ENCODE measurements at places on chromosomes 5 and 9.

DNA sequence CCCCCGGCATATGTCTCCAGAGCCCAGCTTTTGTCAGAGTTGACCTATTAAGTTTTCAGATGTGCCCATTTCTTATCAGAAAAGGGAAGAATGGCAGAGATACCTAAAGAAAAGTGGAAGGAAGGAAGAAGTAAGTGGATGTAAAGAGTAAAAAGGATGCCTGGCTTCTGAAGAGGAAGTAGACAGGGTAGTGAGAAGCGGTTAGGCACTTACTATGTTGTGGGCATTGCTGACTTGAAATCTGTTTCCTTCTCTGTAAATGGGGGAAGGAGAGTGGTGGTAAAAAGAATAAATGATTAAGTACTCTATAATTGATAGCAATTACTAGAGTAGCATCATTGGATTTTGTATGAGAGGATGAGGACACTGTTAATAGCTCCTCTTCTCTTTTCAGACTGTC, 9.9 kb downstream of the ANP32B start:
- DNase-seq, result no peak

DNA sequence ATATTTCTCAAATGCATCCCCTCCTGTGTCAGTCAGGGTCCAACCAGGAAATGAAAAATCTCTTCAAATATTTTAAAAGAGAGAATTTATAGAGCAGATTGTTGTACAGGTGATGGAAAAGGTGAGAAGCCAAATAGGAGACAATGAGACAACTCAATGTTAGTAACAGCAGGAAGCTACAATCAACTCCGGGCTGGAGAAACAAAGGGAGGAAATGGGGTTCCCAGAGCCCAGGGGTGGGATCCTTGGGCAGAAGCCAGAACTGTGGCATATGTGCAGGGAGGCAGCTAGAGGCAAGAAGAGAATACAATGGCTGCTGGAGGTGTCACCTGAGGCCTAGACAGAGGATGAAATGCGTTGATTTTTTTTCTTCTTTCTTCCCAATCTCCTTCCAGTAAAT, 361.8 kb upstream of the ACTBL2 start:
- DNase-seq, result no peak

DNA sequence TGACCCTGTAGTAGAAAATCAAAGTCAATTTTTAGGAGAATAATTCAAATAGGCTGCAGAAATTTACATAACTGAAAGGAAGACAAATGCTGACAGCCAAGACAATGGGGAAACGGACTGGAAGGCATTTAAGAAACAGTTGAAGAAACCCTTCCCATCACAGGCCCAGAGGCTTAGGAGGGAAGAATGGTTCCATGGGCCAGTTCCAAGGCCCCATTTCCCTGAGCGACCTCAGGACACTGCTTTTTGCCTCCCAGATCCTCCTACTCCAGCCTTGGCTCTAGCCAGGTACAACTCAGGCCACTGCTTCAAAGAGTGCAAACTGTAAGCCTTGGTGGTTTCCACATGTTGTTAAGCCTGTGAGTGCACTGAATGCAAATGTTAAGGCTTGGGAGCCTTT, 184.1 kb upstream of the SGCD start:
- DNase-seq, result no peak

- no peak for DNase-seq
Measured at GRCh38 chr5:81163651-81164050, 69.5 kb upstream of the CKMT2 start.

DNA sequence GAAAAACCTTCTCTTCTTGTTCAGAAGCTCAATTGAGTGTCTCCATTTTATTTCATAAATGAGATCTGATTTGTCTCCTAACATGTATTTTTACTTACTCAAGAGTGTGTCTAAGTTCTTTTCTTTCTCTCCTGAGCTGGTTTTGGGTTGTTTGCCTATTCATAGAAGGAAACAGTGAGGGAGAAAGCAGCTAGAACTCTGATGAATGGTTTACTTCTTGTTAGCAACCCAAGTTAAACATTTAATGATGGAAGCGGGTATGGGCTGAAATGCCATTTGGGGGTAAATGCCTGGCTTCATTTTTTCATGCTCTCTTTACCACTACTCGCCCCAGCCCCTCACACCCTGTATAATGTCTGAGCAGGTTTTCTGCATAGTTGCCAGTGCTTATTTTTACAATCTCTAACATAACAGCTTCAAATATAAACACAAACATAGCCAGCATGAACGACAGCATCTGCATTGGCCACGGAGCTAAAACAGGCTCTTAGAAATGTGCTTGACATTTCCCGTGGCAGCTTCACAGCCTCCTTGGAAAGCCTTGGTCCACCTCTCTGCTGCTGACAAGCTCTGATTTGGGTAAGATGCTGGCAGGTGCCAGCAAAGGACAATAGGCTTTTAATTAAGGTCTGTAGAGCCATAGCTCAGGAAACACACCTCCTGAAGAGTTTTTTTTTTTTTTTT, 321.1 kb downstream of the ARHGEF28 start:
- no peak for DNase-seq
